ENCODE measurements at places on chromosomes 5 and 9.

- no peak for DNase-seq
Observed at GRCh38 chr9:105114318-105114717, 130.1 kb upstream of the SLC44A1 start.

DNA sequence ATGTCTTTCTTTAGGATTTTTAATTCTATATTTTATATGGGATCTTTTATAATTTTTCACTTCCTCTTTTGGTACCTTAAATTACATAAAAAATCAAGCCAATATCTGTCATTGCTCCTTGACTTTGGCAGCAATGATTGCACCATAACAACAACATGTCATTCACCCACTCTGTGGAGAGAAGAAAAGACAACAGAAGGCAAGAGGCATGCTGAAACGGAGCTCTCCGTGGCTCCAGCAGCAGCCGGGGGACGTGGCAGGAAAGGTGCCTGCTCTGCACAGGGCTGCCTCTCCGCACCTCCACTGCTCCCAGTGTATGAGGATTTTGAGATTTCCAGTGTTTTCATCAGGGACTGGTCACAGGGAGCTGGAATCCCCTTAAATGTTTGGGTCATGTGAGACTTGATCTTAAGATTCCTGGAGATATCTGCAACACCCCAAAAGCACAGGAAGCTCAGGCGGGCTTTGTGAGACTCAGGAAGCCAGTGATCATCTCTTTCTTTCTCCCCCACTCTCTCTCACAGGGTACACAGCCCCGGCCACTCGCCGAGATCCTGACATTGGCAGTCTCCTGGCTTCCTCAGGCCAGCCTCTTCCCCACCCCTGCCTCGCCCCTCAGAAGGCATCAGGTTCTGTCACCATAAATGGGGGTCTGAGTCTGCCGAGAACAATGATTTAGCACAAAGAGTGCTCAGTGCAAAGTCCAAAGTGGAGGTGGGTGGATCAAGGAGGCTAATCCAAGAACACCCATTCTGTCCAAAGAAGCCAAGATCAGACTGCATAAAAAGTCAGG is 74.6 kb downstream of the ACTL7B start:
- peak; percentile 66 for DNase-seq

DNA sequence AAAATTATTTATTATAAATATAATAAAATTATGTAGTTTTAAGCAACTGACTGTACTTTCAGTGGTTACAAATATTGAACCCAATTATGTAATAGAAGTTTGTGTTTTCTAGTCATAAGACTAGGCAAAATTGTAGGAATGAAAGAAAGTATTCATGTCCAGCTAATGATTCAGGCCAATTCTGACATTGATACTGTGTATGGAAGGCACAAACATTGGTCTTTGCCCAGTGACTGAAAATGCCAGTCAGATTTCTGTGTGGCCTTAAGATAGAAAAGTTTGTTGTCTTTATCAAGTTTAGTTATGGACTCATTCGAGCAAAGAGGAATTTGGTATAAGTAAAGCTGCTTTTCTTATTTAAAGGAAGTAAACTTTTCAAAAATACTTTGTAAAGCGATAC is 60.3 kb downstream of the SLC12A2 start:
- DNase-seq, result no peak

- no peak for DNase-seq
Observed at GRCh38 chr9:98199388-98200033, 7.1 kb upstream of the CORO2A start.

Measured in bronchial epithelial cell (primary cell).